ENCODE measurements at places on chromosomes 12 and 14.

GRCh38 chr14:32509632-32510187, 180.6 kb downstream of the AKAP6 start:
- no peak for DNase-seq

- DNase-seq: no peak
These were observed 22.8 kb upstream of the SLC38A2 start for GRCh38 chr12:46395388-46395787.

- no peak for DNase-seq
These were observed 497.2 kb downstream of the FLRT2 start for GRCh38 chr14:86027144-86027543.

DNA sequence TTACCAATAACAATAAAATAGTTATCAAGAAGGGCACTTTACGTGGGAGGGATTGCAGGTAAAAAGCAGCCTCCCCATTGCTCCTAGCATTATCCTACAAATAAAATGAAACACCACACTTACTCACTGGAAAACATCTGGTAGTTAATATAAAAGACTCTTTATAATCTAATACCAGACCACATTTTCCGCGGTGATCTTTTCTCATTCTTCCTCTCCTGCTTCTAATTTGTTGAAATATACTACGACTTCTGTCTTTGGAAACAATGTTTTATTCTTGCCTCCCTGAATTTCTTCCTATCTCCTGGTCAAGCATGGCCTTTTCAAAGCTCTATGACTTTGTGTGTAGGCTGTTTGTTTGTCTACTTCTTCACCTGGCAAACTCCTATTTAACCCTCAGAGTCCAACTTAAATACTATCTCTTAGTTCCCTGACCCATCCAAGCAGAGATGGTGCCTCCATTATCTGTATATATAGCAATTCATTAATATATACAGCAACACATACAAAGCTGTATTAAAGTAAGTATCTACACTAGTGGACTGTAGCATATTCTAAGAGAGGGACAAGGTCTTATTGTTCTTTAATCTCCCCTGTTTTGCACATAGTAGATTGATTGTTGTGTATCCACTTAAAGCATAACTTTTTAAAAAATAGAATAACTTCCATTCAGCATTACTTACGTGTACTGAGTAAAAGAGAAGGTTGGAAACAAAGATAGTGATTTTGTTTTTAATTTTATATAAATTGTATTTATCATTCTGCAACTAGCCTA, 228.3 kb downstream of the CEP128 start:
- DNase-seq: no peak

DNA sequence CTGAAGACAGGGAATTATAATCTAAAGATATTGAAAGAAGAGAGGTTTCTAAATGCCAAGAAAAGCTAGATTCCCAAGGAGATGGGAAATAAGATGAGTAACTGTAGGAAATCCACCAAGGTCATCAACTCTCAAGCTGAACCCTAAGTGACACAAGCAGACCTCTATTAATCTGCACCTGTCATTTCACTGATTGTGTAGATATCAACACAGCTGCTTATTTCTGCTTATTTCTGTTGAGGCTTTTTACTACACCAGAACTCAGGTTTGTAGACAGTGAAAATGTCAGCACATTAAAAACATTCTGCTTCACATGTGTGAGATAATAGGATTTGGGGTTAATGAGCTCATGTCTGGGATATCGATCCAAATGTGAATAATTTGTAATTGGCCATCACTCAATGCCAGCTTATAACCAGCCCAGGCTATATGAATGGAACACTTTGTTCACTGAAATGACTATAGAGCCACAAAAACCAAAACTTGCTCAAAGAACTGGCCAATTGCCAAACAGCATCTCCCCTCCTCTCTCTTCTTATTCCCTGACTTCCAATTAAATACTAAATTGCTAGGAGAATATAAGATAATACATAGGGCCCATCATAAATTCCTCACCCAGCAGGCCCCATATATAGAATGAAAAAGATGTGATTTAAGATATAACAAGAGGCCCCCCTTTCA, 188.7 kb upstream of the ARID2 start:
- DNase-seq: no peak

GRCh38 chr12:56687223-56688128, 608 bp downstream of the PTGES3 start:
- no peak for DNase-seq

GRCh38 chr14:91327250-91327595, 82.7 kb upstream of the GPR68 start:
- no peak for DNase-seq

GRCh38 chr14:28381656-28382055, 384.9 kb upstream of the FOXG1 start:
- DNase-seq: no peak

Data from urinary bladder (tissue), 4 donors.